ENCODE measurements at places on chromosomes 7 and 10.

DNA sequence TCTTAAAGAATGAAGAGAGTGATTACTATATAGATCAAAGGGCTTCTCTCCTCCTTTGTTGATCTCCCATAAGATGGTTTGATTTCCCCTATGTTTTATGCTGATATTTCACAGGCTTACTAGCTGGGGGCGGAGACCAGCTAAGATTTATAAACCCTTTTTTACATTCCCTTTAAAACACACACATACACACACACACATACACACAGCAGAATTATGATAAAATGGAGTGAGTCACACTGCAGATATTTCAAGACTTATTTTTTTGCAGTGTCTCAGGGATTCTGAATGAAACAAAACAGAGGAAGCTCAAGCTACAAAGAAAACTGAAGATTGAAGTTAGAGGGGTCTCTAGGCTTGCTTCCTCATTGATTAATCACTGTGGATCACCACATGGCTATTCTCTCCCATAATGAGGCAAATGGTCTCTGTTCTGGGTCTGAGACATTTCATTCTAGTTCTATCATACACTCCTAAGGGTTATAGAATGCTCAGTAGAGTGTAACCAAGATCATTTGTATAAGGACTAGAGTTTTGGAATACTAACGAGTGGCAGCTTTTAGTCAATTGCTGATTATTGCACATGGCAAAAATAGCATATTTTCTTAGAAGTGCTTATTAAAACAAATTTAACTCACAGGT lies 18.6 kb downstream of the INA start:
- peak; percentile 55 for DNase-seq

- no peak for DNase-seq
These were observed 297.4 kb downstream of the ZWINT start for GRCh38 chr10:56063642-56064041.

DNA sequence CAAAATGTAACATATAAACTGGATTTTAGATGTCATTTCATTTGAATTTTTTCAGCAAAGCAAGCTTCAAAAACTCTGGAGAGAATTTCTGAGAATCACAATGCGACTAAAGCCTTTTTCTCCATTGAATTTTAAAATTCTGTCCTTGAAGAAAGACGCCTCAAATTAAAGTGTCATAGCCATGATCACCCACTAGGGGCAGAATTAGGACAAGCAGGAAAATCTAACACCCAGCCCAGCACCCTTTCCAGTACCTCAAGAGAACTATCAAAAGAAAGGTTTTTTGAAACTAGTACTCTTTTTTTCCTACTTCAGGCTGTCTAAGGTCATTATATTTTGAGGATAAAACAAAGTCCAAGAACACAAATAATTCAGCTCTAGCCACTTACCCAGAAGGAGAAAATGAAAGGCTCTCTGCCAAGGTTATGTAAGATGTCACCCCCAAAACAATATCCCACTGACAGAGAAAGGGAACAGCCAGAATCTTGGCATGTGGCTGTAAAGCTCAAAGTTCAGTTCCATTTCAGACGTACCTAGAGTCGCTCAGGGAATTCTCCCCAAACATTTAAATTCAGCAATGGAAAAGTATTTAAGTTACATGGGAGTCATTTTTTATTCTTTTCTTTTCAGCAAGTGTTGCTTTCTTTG lies 299.4 kb downstream of the SNX13 start:
- DNase-seq = no peak

DNA sequence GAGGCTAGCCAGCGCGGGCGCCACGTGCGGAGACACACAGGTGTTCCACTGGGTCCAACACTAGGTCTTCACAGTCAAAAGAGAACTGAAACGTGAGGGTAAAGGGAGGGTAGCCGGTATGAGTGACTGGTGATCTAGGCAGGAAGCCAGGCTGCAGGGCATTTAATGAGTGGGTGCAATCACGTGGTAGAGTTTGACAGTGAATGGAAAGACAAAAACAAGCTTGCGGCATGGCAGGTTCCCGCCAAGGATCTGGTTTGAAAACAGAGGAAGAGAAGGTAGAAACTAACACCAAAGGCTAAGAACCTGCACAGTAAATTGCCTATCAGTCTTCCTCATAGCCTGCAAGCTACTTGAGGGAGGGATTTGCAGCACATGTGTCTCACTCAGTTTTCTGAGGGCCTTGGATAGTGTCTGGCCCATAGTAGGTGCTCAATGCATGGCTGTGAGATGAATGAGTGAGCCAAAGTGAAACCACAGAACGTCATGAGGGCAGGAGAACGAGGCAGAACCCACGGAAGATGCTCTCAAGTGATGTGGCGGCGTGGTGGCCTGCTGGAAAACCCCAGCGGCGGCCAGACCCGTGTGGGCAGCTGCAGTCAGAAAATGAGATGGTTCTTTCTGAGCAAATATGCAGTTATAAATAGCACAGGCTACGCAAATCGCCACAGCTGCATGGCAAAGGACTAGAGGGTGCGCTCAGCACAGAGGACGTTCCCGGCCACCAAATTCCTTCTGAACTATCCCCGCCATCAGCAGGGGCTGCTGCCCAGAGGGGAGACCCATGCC lies 183.6 kb upstream of the NFE2L3 start:
- no peak for DNase-seq

GRCh38 chr10:4396401-4397283 lies 429.4 kb upstream of the AKR1E2 start:
- DNase-seq = no peak

DNA sequence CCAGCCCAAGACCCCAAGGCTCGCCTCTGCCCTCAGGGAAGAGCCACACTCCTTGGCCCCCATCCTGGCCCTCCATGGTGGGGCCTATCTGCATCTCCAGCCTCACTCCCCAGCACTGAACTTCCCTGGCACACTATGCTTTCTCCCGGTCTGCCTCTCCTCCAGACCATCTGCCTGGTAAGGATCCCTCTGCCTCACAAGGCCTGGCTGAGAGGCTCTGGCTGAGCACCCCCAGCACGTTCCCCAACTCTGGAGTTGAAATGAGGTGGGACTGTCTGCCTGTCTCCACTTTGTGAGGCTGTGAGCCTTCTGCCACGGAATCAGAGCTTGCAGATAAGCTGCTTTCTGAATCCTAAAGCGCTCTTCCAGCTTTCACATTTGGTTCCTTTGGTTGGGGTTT lies 220.7 kb downstream of the TNS3 start:
- no peak for DNase-seq

DNA sequence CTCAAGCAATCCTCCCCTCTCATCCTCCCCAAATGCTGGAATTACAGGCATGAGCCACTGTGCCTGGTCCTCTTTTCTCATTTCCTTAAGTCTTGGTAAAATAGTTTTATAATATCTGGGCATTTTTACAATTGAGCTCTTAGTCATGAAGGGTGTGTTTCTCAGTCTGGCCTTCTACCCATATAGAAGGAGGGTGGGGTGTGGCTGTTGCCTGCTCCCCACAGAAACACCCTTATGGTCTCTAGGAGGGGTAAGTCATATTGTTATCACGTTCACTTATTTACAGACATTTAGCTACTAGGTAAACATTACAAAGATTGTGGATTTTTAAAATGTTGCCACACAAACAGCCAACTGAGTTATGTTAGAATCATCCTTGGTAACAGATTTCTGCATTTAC lies 6.7 kb upstream of the OTUD1 start:
- DNase-seq = no peak

DNA sequence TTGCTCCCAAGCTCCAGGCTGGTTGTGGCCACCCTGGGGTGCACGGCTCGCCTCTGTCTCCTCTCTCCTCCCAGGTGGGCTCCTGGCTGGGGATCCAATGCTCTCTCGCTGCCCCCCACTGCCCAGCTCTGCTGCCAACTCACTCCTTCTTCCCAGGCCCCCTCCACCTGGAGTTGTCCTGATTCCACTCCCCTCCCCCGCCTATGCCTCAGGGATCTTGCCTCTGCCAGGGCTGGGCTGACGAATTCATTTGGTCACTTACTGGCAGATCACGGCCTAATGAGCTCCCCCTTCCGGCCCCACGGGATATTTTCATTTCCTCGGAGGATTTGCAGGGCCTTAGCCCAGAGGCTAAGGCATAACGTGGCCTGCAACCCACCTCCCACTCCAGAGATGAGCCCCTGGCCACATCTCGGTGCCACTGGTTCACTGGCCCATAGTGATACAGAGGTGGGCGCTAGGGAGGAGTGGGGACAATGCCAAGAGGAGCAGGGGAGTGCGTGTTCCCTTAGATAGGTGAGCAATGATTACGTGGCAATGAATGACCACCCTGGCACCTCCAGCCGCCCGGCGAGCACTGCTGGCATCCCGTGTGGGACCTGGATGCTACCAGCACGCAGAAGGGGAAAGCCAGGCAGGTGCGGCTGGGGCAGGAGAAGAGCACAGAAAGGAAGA lies 344.6 kb upstream of the SHH start:
- no peak for DNase-seq

GRCh38 chr7:21029006-21029405 lies 242.3 kb upstream of the SP8 start:
- no peak for DNase-seq

- DNase-seq = peak; percentile 56
These were observed 194.0 kb downstream of the TAX1BP1 start for GRCh38 chr7:27933671-27934565.

- no peak for DNase-seq
These were observed 93.1 kb downstream of the ZMYND11 start for GRCh38 chr10:228366-228765.

DNA sequence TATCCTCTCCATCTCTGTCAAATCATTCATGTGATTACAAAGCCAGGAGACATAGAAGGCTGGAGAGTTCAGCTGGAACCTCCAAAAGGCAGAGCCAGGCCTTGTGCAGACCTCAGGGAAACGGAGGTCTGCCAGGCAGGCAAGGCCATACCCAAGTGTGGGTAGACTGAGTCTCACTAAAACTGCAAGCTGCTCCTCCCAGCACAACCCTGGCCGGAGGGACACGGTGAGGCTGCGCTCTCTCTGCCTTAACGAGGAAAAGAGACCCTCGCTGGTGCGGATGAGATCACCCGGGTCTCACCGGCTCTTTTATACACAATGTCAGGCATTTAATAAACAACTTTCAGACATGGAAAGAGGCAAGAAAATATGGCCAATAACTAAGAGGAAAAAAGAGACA lies 66.1 kb upstream of the INPP5A start:
- DNase-seq = no peak

DNA sequence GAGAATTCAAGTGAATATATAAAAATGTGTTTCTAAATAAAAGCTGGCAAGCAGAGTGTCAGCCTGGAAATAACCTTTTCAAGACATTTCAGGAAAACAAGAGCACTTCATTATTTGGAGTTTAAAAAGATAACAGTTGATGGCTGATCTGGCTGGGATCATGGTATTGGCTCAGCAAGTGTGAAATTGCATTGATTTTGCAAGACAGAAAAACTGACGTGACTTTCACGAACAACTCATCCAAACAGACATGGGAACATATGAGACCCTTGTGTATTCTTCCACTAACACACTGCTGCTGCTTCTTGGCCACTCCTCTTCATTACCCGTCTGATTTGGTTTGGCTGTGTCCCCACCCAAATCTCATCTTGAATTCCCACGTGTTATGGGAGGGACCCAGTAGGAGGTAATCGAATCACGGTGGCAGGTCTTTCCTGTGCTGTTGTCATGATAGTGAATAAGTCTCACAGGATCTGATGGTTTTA lies 108.5 kb downstream of the RAB18 start:
- DNase-seq = no peak

DNA sequence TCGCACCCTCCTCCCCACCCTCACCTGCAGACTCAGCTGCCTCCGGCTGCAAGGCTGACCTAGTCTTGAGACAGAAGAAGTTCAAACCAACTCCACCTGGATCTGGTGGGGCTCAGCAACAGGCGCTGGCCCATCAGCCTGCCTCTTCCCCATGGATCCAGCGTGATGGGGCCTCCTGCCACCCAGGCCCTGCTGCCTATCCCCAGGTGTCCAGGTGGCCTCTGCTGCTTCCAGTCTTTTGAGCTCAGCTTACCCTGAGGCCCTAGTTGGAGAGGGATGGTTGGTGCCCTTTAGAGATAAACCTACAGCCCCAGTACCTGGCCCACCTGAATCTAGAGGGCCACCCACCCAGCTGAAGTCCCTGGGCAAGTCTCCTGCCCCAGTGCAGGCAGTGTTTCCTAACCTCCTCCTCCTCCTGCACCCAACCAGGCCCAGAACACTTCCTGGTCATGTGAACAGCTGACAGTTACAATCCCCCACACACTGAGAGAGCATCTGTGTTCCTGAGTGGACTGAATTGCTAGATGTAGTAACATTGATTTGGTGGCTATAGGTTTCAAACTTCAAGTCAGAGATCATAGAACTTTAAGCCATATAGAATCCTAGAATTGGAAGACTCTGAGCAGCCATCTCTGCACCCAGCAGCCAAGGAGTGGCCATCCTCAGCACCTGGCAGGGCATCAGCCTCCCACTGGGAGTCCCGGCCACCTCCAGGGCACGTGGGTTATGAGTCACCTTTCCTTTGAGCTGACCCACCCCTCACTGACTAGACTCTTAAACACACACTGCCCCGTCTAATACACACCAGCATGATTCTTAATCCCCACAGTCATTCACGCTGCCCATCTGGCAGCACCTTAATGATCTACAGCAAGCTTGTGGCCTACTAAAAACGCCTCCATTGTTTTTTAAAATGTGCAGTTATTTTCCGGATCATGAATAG lies 51.9 kb downstream of the ALOX5 start:
- no peak for DNase-seq

GRCh38 chr10:30819341-30820181 lies 190.0 kb upstream of the LYZL2 start:
- no peak for DNase-seq

DNA sequence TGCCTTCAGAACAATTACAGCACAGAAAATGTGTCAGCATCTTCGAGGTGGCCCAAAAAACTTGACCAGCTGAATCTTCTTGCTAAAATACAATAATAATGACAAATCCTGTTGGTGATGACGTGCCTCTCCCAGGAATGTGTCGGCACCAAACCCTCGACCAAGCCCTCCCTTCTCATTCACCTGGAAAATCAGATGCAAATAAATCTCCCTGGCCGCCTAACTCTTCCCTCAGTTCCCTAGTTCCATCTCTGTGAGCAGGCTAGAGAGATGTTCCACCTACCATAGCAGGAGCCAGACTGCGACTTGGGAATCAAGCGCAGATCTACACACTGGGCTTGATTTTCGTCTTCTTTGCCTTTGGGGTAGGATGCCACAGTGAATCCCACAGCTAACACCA lies 4.1 kb downstream of the PRSS1 start:
- DNase-seq = no peak

- no peak for DNase-seq
These were observed 89.8 kb downstream of the CREM start for GRCh38 chr10:35216303-35216905.

- no peak for DNase-seq
These were observed 8.1 kb downstream of the CYP26A1 start for GRCh38 chr10:93081834-93082233.

GRCh38 chr7:82494420-82494819 lies 50.8 kb upstream of the CACNA2D1 start:
- no peak for DNase-seq

All from stromal cell of bone marrow (primary cell).